Epithelial cell of esophagus (primary cell): ENCODE measurements at places on chromosomes 6 and 20.
A peak's percentile ranks its signal among the peaks of the same experiment; 100 is the strongest.

DNA sequence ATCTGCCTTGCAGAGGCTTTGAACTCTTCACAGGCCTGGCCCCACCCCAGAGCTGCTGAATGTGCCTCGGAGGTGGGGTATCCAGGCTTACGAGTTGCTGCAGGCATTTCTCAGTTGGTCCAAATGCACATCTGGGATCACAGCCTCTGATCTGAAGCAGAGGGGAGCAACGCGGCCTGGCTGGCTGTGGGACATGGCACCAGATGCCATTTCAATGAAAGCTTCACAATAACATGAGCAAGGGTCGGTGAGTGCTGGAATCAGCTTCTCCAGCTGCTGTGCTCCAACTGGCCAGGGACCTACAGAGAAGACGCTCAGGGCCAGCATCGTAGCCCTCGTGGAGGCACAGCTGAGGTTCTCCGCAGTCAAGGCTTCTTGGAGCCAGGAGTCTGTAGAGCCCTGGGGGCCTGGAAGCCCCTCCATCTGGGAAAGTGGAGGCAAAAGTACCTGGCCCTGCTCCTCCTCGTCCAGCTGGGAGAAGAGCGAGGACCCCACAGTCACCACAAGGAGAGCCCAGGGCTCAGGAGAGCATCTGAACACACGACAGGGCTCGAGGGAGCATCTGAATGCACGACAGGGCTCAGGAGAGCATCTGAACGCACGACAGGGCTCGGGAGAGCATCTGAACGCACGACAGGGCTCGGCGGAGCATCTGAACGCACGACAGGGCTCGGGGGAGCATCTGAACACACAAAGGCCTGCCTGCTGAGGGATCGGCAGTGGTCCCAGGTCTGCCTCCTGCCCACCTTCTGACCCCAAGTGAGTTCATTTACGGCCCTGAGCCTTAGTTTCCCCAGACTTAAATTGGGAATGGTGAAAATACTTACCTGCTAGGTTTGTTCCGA is 165.2 kb downstream of the DLL1 start:
- DNase-seq = no peak

DNA sequence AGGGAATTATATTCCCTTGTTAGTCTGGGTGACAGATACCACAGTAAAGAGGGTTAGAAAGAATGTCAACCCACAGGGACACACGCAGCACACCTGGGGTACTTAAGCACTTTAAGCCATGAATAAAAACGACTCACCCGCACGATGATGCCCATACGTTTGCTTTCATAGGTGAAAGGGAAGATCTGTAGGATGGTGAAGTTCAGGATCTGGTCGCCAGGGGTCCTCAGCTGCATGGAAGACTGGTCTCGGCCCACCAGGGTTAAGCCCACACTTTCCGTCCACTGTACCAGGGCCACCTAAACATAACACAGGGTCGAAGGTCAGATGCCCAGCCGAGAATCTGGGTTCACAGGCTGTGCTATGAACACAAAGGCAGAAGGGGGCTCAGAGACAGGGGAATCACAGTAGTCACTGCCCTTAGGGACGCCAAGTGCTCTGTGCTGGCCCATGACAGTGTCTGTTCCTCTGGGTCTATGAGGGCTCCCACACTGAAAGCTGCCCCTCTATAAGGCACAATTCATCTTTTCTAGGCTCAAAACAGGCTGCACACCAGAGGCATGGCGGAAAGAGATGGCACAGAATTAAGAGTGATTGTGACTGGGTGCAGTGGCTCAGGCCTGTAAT is 96.8 kb upstream of the NFATC2 start:
- peak; percentile 72 for DNase-seq

DNA sequence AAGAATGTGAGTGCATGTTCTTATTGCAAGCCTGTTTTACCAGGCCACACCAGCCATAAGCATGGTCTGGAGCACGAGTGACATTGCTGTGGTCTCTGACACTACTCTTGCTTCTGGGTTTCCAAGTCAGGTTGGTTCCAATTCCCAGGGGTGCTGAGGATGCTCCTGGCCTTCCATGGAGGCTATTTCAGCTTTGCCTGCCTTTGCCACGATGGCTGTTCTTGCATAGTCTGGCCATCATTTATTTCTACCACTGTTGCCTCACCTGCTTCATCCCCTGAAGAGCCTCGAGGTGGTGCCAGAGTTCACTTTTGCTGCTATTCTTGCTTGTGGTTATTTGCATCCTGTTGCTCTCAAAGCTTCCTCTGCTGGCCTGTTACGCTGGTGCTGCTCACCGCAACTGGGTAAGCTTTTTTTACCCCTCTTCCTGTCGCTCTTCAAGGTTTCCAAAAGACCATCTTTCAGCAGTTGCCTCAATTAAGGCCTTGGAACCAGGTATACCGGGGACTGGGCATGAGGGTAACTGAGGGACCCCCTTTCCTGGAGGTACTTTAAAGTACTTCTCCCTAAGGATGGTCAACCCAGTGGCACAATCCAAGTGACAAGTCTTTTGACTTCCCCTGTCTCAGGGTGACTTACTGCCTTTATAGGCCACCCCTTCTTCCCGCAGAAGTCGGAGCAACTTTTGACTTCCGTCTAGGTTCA is 64.5 kb downstream of the AKAP7 start:
- DNase-seq = peak; percentile 72

GRCh38 chr6:102619585-102619984 is 1226.1 kb downstream of the GRIK2 start:
- peak; percentile 35 for DNase-seq

GRCh38 chr20:20668639-20669038 is 43.8 kb downstream of the RALGAPA2 start:
- no peak for DNase-seq

DNA sequence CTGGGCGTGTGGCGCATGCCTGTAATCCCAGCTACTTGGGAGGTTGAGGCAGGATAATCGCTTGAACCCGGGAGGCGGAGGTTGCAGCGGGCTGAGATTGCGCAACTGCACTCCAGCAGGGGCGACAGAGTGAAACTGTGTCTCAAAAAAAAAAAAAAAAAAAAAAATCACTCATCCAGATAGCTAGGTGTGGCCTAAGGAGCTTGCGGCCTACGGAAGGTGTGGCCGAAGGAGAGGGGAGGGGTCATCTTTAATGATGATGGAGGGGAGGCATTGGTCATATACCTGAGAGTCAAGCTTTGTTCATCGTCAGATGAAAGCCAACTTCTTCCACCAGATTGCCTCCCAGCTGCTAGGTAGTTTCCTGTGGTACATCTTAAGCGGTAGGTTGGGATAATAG is 801 bp upstream of the PPARD start:
- peak; percentile 32 for DNase-seq

DNA sequence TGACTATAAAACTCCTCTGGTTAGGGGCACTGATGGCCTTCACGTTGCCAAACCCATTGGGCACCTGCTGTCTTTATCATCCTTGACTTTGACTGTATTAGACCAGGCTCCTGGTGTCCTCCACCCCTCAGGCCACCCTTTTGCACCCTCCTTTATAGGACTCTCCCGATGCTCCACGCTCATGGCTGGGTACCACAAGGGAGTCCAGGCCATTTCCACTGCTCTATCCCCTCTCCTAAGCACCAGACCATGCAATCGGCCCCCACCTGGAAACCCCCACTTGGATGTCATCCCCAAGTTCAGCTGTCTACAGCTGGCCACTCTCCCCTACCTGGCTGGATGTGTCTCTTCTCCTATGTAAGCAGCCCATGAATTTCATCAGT is 115.2 kb downstream of the TOX2 start:
- no peak for DNase-seq

DNA sequence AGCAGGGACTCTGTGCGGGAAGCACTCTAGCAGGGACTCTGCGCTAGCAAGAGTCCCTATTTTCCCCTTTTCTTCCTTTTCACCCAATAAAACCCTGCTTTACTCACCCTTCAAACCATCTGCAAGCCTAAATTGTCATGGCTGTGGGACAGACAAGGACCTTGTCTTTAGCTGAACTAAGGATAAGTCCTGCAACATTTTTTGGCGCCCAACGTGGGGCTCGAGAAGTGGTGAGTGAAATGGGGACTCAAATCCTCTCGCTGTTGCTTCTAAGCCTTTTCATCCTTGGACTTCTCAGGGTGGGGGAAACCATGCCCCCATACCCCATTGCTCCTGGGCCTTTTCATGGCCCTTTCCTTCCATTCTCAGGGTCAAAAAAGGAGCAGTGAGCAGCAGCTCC is 46.4 kb downstream of the IMPG1 start:
- DNase-seq = peak; percentile 6

GRCh38 chr20:50013976-50014375 is 31.2 kb downstream of the SNAI1 start:
- no peak for DNase-seq

DNA sequence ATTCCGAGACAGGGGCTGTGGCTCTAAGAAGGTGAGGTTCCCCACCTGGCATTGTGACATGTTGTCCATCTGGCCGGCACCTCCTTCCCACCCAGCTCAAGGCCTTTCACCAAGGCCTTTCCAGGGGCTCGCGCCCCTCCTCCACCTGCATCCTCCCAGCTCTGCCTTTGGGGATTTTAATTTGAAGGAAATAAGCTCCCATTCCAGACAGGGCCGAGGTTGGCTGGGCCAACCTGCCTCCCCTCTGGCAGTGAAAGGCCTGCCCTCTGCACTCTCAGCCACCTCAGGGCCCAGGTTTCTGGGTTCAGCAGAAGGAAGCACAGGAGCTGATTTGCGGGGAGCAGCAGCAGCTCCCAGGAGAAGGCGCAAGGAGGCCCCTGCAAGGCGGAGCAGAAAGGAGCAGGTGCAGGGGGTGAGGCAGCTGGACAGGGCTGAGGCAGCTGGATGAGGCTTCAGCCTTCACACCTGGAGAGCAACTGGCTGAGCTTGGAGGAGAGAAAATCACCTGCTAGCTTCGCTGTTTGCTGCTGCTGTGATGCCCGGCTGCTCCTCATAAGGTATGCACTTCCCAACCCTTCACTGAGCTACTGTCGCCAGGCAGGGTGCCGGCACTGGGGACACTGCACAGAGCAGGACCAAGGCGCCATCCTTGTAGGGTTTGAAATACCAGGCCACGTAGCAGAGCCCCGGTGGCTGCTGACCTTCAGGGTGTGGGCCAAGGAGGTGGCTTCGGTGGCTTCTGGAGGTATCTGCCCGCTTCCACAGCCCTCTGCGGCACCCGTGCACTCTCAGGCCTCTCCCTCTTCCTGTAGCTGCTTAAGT is 147.0 kb downstream of the SYNDIG1 start:
- no peak for DNase-seq

DNA sequence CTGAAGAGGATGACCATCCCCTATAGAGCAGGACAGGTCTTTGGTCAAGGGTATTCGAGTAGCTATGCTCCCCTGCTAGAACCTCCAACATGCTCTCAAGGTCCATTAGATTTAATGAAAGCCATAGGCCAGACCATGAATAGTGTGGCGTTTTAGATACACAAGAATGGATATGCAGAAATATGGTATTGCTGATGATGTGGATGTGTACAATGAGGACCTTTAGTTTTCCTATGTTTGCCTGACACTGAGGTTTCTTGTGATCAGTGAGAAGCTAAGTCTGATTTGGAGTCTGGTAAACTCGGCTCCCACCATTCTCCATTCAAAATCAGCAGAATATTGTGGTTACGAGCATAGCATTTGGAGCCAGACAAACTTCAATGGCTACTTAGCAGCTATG is 125.6 kb downstream of the TSHZ2 start:
- DNase-seq = no peak

GRCh38 chr6:158789115-158789917 is 29.9 kb downstream of the EZR start:
- no peak for DNase-seq
